ENCODE measurements at places on chromosomes 1 and 21. TPM values are rescaled to one million over a fixed set of nuclear protein-coding genes. Genes with fewer than 3 reads are reported as not detected.

SPATA46 gene
- polyA plus RNA-seq: 1.8 TPM

CATSPERE gene
- 1.0 TPM for polyA plus RNA-seq

KLF17 gene
- 0.36 TPM for polyA plus RNA-seq

GBP2 gene
- 0.57 TPM for polyA plus RNA-seq

TIE1 gene
- 24.5 TPM for polyA plus RNA-seq

BTG2 gene
- polyA plus RNA-seq: 39.5 TPM

IGSF9 gene
- polyA plus RNA-seq: 4.0 TPM

TP73 gene
- 1.0 TPM for polyA plus RNA-seq

CFHR4 gene
- polyA plus RNA-seq: not detected

HHAT gene
- polyA plus RNA-seq: 4.8 TPM

E2F2 gene
- polyA plus RNA-seq: 3.5 TPM

HES2 gene
- 0.38 TPM for polyA plus RNA-seq

OR2T27 gene
- polyA plus RNA-seq: not detected

FGR gene
- polyA plus RNA-seq: 4.0 TPM
